NCI-H69 (cell line): ENCODE measurements at places on chromosomes 6 and 20.

DNA sequence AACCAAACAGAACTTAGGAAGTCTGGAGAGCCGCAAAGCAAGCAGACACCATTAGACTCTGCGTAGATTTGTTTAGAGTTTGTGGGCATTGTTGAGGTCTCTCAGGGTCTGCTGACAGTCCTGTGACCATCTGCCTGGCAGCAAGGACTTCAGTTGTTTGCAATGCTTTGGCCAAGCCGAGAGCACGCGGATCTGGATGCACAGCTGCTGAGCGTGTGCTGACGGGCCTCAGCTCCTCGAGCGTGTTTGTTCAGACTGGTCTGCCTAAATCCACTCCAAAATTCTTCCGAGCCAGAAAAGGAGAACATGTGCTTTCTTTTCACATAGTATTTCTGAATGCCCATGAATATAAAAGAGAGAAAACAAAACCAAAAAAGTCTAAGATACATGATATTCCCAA lies 159.0 kb downstream of the ZNF217 start:
- DNase-seq: no peak

DNA sequence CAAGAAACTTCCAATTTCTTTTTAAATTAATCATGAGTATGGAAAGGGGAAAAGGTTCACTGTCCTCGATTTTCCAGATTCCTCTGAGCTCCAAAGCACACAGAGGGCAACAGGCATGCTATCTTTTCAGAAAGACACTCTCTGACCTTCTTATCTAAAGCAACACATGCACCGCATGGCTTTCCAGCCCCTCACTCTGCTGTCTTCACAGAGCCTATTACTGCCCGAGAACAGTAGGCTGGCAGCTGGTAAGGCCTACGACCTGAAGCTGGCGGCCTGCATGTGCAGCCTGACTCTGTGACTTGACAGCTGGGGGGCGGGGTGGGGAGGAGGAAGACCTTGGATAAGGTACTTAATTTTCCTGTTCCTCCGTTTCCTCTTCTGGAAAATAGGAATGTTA lies 86.3 kb downstream of the ELOVL4 start:
- DNase-seq: no peak

- no peak for DNase-seq
These were observed 25.4 kb upstream of the MAS1 start for GRCh38 chr6:159865226-159865920.

DNA sequence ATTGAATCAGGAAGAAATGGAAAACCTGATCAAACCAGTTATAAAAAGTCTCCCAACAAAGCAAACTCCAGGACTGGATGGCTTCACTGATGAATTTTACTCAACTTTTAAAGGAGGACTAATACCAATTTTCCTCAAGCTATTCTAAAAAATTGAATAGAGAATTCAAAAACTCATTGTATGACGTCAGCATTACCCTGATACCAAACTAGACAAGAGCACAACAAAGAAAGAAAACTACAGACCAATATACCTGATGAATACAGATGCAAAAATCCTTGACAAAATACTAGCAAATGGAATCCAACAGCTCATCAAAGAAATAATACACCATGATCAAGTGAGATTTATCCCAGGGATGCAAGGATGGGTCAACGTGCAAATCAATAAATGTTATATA lies 172.9 kb downstream of the FNDC1 start:
- no peak for DNase-seq

DNA sequence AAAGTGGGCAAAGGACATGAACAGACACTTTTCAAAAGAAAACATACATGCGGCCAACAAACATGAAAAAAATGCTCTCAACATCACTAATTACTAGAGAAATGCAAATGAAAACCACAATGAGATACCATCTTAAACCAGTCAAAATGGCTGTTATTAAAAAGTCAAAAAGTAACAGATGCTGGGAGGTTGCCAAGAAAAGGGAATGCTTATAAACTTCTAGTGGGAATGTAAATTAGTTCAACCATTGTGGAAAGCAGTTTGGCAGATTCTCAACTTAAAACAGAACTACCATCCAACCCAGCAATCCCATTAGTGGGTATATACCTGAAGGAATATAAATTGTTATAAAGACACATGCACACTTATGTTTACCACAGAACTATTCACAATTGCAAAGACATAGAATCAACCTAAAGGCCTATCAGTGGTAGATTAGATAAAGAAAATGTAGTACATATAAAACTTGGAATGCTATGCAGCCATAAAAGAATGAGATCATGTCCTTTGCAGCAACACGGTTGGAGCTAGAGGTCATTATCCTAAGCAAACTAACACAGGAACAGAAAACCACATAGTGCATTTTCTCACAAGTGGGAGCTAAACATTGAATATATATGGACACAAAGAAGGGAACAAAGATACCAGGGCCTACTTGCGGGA lies 16.3 kb downstream of the CENPQ start:
- DNase-seq: no peak
